ENCODE measurements at places on chromosomes 7 and 10. TPM values are rescaled to one million over a fixed set of nuclear protein-coding genes. Genes with fewer than 3 reads are reported as not detected.

Gene CACNA2D1
- total RNA-seq, result not detected

DNA sequence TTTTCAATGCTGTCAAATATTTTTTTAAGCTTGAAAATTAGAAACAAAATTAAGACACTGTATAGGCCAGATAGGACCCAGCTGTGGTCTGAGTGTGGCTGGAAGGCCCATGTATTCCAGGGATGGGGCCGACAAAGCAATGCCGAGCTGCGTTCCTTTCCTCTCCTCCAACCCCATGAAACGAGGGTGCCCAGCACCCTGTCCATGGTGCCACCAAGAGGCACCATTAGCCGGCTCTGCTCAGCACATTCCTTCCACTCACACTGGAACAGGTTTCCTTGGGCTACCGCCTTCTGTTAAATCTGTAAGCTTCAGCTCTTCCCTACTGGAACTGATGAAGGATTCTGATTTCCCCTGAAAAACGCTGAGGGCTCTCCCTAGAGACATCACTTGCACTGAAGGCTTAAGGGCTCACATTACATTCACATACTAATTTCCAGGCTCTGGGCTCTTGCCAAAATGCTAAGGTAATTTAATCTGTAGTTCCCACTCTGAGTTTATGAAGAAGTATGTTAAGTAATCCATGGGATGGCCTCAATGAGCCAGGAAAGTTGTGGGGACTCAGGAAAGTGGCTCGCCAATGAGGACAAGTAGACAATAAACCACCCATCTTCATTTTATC is 73.7 kb upstream of the CAMK2B start:
- no peak for DNase-seq
- no peaks in the 10 kb centered on the region for H3K4me1 ChIP-seq
- no peak overlapping the region for H3K4me3 ChIP-seq
- no peak overlapping the region for H3K27ac ChIP-seq

Gene PHYHIPL
- total RNA-seq, result not detected

Gene ZNF735
- total RNA-seq, result not detected

GRCh38 chr7:5077740-5078139 is 32.1 kb downstream of the RBAK start:
- no peak for DNase-seq
- H3K27me3 ChIP-seq, result no peaks in the 10 kb centered on the region
- H3K4me3 ChIP-seq, result no peak overlapping the region
- no peaks in the 10 kb centered on the region for H3K36me3 ChIP-seq
- H3K4me1 ChIP-seq, result no peaks in the 10 kb centered on the region

GRCh38 chr10:25050402-25050801 is 34.0 kb downstream of the THNSL1 start:
- no peak overlapping the region for H3K4me3 ChIP-seq
- no peak for DNase-seq
- no peaks in the 10 kb centered on the region for H3K27me3 ChIP-seq
- no peaks in the 10 kb centered on the region for H3K4me1 ChIP-seq
- no peak overlapping the region for H3K27ac ChIP-seq

Gene PRKG1
- total RNA-seq, result not detected

- no peaks in the 10 kb centered on the region for H3K36me3 ChIP-seq
- no peaks in the 10 kb centered on the region for H3K4me1 ChIP-seq
- H3K27me3 ChIP-seq, result no peaks in the 10 kb centered on the region
- H3K4me3 ChIP-seq, result no peak overlapping the region
- H3K27ac ChIP-seq, result peak overlapping the region; percentile 35
Measured at GRCh38 chr7:142391191-142391992, 133.5 kb upstream of the PRSS58 start.

DNA sequence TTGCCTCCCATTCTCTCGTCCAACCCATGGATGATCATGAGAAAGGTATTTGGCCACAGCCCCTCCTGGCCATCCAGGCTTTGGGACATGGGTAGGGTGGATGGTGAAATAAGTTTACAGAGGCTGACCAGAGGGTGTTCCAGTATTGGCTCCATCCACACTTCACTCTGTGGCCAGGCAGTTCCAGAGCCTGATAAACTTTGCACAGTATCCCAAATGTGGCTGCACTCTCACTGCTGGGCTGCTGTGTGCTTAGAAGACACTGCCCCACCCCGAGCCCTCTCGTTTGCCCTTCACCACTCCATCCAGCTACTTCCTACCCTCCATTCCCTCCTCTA is 72.0 kb upstream of the ZMIZ1 start:
- no peaks in the 10 kb centered on the region for H3K36me3 ChIP-seq
- H3K27me3 ChIP-seq, result no peaks in the 10 kb centered on the region
- H3K4me3 ChIP-seq, result no peak overlapping the region
- DNase-seq, result no peak

Gene AKR1D1
- not detected for total RNA-seq

GRCh38 chr10:29430101-29430500 is 141.2 kb downstream of the LYZL1 start:
- no peaks in the 10 kb centered on the region for H3K36me3 ChIP-seq
- H3K4me3 ChIP-seq, result no peak overlapping the region
- no peak overlapping the region for H3K27ac ChIP-seq
- no peaks in the 10 kb centered on the region for H3K4me1 ChIP-seq

- no peak overlapping the region for H3K27ac ChIP-seq
- no peaks in the 10 kb centered on the region for H3K27me3 ChIP-seq
- H3K4me1 ChIP-seq, result no peaks in the 10 kb centered on the region
- no peak overlapping the region for H3K4me3 ChIP-seq
- no peak for DNase-seq
Measured at GRCh38 chr7:84379446-84379845, 184.9 kb upstream of the SEMA3A start.

DNA sequence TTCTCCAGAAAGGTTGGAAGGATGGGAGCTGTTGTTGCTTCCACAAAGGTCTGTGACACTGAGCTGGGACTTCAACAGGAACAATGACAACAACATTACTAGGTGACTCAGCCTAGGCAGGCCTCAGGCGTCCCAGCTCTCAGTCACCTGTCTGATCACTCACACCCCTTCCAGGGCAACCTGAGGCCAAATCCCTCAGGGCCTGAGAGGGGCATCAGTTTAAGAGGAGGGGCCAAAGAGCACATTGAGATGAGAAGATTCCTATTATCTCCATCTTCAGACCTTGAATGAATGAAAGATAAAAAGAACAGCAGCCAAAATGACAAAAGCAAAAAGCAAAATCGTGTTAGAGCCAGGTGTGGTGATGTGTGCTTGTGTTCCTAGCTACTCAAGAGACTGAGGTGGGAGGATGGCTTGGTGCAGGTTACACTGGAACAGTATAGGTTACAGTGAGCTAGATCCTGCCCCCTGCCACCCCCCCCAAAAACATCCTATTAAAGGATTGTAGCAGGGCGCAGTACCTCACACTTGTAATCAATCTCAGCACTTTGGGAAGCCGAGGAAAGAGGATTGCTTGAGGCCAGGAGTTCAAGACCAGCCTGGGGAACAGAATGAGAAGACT is at the start of gene ATG9B:
ATG9B (minus strand) TSS at position 60 of the 622 bp plus-strand sequence. CDS start 71 bp downstream, outside the sequence.
- no peaks in the 10 kb centered on the region for H3K27me3 ChIP-seq
- DNase-seq, result no peak
- H3K27ac ChIP-seq, result no peak within 1 kb of the TSS
- no peaks in the 10 kb centered on the region for H3K36me3 ChIP-seq

DNA sequence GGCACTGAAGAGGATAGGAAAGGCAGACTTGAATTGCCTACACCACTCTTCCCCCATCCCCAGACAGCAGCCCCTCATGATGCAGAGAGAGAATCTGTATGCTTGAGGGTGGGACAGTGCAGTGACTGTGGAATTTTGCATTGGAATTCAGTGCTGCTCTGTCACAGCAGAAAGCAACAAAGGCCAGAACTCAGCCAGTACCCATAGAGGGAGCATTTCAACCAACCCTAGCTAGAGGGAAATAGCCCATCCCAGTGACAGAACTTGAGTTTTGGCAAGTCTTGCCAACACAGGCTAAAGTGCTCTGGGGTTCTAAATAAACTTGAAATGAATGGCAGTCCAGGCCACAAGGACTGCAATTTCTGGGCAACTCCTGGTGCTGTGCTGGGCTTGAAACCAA is 80.4 kb downstream of the TES start:
- H3K4me3 ChIP-seq, result no peak overlapping the region
- H3K27ac ChIP-seq, result no peak overlapping the region
- H3K27me3 ChIP-seq, result no peaks in the 10 kb centered on the region
- H3K4me1 ChIP-seq, result no peaks in the 10 kb centered on the region

- no peak overlapping the region for H3K4me3 ChIP-seq
- H3K27ac ChIP-seq, result no peak overlapping the region
- no peaks in the 10 kb centered on the region for H3K27me3 ChIP-seq
- H3K36me3 ChIP-seq, result no peaks in the 10 kb centered on the region
Measured at GRCh38 chr7:74479961-74480829, 26.5 kb downstream of the GTF2IRD1 start.

Gene GNG11
- not detected for total RNA-seq

DNA sequence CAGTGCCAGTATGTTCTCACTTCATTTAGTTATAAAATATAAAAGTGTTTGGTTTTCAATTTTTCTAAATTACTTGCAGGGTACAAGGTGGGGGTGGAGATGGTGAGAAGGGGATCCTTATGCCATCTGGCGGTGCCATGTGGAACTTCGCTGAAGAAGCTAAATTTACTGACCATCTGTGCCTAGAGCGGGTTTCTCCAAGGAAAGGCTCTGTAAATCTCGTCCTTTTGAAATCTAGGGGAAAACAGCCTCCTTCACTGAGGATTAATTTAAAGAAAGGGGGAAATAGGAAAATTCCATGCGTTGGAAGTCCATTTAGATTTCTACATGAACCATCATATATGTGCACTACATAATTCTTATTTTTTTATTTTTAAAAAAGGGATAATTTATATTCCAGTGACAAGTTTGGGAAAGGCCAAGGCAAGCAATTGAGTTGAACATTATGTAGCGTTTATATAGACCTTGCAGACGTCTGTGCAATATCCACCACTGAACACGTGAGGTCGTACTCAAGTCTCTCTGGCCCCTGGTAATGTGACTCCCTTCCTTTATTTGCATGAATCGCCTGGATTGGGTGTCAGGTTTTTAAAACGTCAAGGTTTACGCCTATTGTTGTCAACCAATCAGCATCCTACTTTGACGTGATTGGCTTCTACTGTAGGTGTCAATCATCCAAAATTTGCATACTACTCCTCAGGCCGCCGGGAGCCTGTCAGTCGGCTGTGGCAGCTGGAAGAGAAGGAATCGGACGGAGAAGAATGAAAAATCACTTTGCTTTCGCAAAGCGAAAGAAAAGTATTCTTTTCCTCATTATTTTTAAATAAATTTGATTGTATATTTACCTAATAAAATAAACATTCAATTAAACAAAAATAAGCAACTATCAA is 297.1 kb upstream of the NFE2L3 start:
- H3K27me3 ChIP-seq, result peaks cover 82% of the 10 kb centered on the region
- no peaks in the 10 kb centered on the region for H3K36me3 ChIP-seq
- H3K4me3 ChIP-seq, result no peak overlapping the region
- no peak overlapping the region for H3K27ac ChIP-seq
- peaks cover 16% of the 10 kb centered on the region for H3K4me1 ChIP-seq

Gene CALML5
- total RNA-seq, result not detected

- no peaks in the 10 kb centered on the region for H3K27me3 ChIP-seq
- H3K4me1 ChIP-seq, result no peaks in the 10 kb centered on the region
- H3K4me3 ChIP-seq, result no peak overlapping the region
- H3K27ac ChIP-seq, result no peak overlapping the region
- no peak for DNase-seq
- H3K36me3 ChIP-seq, result no peaks in the 10 kb centered on the region
Measured at GRCh38 chr7:71131256-71132126, 453 bp upstream of the GALNT17 start.

Gene NPC1L1
- total RNA-seq, result not detected

- no peak overlapping the region for H3K27ac ChIP-seq
- no peak overlapping the region for H3K4me3 ChIP-seq
- no peaks in the 10 kb centered on the region for H3K27me3 ChIP-seq
- no peak for DNase-seq
- no peaks in the 10 kb centered on the region for H3K36me3 ChIP-seq
Measured at GRCh38 chr10:34364253-34365037, 450.7 kb downstream of the PARD3 start.

Gene LARP4B
- 93.5 TPM for total RNA-seq

DNA sequence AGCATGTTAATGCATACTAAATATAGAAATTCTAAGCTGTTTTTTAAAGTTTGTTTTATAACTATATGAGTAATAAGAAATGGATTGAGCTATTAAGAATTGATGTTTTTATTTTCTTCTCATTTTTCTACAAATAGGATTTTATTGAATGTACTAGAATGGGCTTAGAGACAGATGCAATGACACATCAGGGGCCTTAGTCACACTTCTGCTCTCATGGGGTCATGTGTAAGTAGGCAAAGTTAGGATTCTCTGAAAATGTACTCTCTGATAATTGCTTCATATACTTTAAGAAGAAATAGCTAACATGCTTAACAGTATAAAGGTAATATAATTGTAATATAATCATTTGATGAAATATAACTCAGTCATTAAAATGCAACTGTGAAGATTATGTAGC is 154.6 kb downstream of the ZNF438 start:
- no peaks in the 10 kb centered on the region for H3K36me3 ChIP-seq
- no peaks in the 10 kb centered on the region for H3K27me3 ChIP-seq
- no peak overlapping the region for H3K4me3 ChIP-seq
- no peaks in the 10 kb centered on the region for H3K4me1 ChIP-seq
- no peak overlapping the region for H3K27ac ChIP-seq

- H3K36me3 ChIP-seq, result no peaks in the 10 kb centered on the region
- H3K4me3 ChIP-seq, result no peak overlapping the region
- H3K4me1 ChIP-seq, result peaks cover 10% of the 10 kb centered on the region
- H3K27me3 ChIP-seq, result no peaks in the 10 kb centered on the region
- H3K27ac ChIP-seq, result no peak overlapping the region
Measured at GRCh38 chr7:376306-377079, 86.5 kb downstream of the FOXL3 start.

DNA sequence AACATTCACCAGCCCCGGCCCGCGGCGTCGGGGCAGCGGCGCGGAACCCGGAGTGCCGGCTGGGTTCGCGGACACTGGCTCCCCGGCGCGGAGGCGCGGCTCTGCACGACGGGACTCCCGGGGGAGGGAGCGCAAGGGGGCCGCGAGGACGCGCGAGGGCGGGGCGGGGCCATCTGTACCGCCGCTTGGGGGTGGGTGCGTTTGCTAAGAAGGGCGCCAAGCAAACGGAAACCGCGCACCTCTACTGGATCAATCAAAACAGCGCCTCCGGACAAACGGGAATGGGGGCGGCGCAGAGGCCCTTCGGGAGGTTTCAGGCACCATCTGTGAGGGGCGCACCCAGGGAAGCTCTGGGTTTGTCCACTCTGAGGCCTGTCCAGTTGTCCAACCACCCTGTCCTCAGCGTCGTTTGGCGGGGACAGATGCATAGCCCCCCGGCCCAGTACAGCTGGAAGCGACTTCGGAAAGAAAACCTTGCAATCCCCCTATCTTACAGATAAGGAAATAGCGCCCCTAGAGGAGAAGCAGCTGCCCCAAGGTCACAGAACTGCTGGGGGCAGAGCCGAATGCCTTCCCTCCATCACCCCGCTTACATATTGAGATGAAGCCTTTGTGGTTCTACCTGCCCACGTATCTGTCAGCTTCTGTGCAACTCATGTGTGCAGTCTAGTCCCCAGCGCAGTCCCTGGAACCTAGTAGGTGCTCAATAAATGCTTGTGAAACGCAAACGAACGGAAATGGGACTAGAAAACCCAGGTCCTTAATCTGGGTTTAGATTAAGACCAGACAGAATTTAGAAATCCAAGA is 10.7 kb upstream of the SLIT1 start:
- H3K27ac ChIP-seq, result peak overlapping the region; percentile 17
- H3K36me3 ChIP-seq, result no peaks in the 10 kb centered on the region
- H3K4me1 ChIP-seq, result peaks cover 6% of the 10 kb centered on the region
- H3K27me3 ChIP-seq, result peaks cover 2% of the 10 kb centered on the region
- DNase-seq, result peak; percentile 32

- no peak overlapping the region for H3K27ac ChIP-seq
- DNase-seq, result no peak
- H3K4me3 ChIP-seq, result no peak overlapping the region
- H3K4me1 ChIP-seq, result no peaks in the 10 kb centered on the region
- H3K27me3 ChIP-seq, result no peaks in the 10 kb centered on the region
Measured at GRCh38 chr7:30074422-30075030, 46.3 kb downstream of the PLEKHA8 start.
